ENCODE measurements at places on chromosomes 11 and 22.

GRCh38 chr22:35051791-35052190, 14.2 kb upstream of the ISX start:
- no peak for DNase-seq

GRCh38 chr22:18970948-18971315, 34.8 kb upstream of the PRODH start:
- DNase-seq = peak; percentile 35

DNA sequence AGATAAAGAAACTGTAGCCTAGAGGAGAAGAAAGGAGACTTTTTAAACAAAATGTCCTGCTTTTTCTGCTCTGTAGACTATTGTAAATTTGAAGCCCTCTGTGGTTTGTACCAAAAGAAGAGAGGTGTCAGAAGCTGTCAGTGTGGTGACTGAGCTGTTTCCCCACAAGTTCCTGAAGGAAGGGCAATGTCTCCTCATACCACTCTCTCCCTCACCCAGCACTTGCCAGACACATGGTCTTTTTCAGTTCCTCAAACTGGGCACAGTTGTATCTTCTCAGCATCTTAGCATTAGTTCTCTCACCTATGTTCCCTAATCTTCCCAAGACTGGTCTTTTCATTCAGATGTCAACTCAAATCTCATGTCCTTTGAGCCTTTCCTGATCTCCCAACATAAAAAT, 4.3 kb downstream of the BCO2 start:
- DNase-seq = no peak

DNA sequence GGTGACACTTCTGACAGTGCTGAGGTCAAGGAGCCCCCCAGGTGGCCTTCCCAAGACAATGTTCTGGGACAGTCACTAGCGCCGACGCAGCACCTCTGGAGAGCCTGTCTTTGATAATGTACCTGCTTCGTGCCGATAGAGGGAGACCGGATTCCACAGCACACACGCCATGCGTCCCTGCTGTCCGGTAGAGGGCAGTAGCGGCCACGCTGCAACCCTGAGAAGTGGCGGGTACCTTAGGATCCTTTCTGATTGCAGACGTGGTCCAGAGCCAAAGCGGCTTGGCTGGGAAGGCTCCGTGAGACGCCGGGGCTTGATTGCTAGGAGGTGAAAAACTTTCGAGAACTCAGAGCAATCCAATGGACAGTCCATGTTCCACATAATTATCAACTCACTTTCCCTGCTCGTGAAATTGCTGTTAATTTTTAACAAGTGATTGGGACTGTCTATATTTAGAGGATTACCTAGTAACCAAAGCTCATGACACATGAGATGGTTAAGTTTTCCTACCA, 11.4 kb upstream of the BARX2 start:
- peak; percentile 83 for DNase-seq

- DNase-seq = no peak
Measured at GRCh38 chr22:21026783-21027692, 5.3 kb downstream of the SLC7A4 start.
